ENCODE measurements at places on chromosomes 5 and 9.

DNA sequence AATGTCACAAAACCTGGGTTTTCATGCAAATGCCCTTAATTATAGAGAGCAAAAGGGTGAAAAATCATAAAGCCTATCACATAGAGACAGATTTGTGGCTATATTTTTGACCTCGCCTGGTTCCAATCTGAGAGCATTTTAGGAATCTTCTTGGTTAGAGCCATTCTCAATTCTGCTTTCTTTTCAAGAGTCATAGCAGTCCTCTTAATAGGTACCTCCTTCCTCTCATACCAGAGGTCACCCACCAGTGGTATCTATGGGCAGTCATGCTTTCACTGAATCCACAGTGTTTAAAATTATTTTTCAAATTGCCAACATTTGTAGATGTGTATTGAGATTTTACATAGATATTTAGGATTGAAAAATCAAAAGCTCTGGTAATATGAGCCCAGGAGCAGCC lies 215.5 kb downstream of the DAB2IP start:
- no peak for DNase-seq

DNA sequence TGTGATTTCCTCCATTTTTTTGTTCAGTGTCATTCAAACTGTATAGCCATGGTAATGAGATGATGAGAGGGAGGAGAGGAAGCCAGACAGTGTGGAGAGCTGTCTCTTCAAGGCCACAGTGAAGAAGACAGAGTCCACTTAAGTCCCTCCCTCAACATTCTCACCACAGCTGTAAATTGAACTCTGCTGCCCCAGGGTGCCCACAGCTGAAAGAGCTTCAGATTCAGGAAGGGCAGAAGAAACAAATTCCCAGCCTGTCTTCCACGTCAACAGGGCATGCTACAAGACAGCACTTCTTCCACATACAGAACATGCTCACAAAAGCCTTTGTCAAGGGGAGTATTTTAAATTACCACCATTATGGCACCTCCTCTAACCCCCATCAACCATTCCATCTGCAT lies 100.4 kb downstream of the KLHL3 start:
- DNase-seq = no peak

GRCh38 chr5:61311056-61311610 lies 20.9 kb upstream of the ZSWIM6 start:
- no peak for DNase-seq

DNA sequence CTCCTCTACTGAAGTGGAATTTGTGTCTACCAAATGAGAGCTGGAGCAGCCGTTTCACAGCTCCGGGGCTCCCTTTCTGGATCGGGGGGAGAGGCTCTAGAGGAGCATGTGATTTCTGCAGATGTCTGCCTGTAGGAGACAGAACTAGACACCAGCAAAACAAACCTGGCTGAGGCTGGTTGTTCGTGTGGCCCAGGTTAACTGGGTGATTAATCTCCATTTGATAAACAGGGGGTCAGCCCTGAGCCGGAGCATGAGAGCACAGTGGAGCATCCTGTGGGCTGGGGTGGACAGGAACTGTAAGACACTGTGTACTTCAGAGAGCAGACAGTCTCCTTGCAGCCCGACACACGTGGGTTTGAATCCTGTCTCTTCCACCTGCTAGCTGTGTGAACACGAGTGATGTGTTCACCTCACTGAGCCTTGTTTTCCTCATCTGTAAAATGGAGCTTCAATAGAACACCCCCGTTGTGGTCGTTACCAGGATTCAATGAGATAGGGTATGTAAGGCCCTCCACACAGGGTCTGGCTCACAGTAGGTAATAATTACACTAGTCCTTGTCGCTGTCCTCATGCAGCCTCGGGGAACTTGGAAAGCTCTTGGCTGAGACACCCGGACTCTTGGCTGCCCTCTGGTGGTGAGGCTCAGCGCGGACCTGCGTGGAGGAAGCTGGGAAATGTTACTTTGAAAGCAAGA lies 12.9 kb downstream of the CXCL14 start:
- peak; percentile 14 for DNase-seq

- no peak for DNase-seq
These were observed 18.3 kb upstream of the RNF180 start for GRCh38 chr5:64147379-64147778.

GRCh38 chr5:30106596-30106995 lies 1086.9 kb upstream of the CDH6 start:
- DNase-seq = no peak

- no peak for DNase-seq
These were observed 1938.7 kb upstream of the NUDT12 start for GRCh38 chr5:105501315-105501714.

DNA sequence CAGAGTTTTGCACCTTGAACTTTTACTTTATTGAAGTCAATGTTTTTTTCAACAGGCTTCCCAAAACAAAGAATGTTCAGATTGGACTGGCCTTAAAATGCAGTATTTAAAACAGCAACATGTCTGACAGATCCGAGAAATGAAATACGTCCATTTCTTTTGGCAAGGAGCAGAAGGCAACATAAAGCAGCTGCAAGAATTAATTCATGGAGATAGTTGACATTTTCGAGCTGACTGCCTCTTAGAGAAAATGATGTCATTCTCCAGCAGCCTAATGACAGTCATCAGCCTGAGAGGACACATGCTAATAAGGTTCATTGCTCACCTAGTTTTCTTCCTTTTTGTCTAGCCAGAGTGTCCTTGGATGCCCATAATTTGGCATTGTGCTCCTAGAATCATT lies 232.2 kb upstream of the SEMA6A start:
- DNase-seq = no peak

- DNase-seq = no peak
These were observed 367.1 kb upstream of the RIOK2 start for GRCh38 chr5:97550164-97550563.

DNA sequence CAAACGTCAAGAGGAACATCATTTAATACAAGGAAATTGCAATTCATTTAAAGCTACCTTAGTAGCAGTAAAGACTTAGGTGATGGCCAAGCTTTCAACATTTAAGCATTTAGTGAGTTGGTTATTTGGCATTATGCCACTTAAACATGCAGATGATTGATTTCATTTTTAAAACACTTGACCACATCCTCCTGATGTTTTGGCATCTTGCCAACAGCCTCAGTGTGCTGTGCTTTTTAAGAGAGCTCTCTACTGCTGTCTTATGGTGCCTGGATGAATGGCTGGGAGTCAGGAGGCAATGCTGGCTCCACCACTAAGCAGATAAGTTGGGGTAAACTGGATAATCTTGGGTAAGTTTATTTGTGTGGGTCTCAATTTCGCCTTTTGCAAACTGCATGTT lies 364.5 kb downstream of the MAN2A1 start:
- peak; percentile 88 for DNase-seq

DNA sequence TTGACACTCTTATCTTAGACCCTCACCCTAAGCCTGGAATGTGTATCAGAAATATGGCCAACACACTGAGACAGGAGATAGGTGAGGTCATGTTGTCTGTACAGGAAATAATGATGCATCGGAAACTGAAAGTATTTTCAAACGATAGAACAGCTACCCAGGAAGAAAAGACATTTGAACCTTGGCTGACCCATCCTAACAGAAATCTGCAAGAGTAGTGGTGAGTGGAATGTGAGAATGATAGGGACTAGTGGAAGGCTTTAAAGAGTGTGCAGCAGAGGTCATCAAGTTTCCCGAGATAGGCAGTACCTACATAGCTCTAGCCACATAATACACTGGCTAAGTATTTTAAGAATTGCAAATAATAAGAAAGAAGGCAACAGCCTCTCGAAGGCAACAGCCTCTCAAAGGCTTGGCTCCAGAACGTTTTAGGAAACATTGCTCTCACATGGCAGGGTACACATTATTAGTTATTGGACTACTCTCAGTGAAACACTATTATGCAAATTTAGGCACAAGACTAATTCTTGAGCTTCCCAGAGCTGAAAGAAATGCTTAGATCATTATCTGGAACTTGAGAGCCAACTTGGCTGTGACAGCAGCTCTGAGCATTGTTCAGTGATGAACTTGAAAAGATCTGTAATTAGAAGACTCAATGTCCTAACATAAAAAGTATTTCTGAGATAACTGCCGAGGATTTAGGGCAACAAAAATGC lies 133.1 kb upstream of the FBXL7 start:
- no peak for DNase-seq

DNA sequence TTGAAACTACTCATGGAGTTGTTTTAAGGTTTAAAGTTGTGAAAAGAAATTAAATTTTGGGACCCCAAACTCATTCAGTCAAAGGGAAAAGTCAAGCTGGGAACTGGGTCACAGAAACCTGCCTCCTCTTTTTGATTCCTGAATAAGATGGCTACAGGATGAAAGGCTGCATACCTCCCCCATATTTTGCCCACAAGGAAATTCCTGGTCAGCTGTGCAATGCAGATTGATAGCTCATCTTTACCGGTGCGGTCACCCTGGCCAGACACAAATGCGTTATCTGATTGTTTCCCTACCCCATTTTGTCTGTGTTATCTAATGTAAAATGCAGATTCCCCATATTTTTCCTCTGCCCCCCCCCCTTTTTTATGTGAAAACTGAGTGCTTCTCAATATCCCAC lies 1.3 kb downstream of the HAVCR2 start:
- DNase-seq = no peak

DNA sequence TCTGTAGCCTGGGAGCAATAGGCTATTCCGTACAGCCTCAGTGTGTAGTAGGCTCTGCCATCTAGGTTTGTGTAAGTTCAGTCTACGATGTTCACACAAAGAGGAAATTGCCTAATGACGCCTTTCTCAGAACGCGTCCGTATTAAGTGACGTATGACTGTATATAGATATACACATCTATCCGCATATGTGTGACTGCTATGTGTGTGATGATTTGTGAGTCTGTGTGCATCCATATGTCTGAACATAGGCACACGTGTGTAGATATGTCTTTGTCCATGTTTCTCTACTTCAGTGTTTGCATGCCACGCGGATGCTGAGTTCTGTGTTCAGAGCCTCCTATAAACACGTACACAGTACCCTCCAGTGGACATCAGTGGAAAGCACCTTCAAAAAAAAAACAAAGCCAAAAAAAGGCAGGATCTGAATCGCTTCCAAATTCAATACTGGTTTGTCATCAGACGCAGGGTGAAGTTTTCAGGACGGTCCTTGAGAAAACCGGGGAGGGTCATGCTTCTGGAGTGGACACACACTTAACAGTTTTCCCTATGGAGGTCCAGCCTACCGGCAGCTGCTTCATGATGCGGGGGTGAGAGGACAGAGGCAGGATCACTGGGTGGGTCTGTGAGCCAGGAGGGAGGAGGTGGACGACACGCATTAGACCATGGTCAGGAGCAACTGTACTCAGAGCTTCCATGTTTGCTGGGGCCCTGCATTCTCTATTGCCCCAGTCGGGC lies 29.5 kb upstream of the ALDH1B1 start:
- peak; percentile 14 for DNase-seq

GRCh38 chr9:33379666-33380389 lies 22.5 kb downstream of the AQP7 start:
- no peak for DNase-seq

DNA sequence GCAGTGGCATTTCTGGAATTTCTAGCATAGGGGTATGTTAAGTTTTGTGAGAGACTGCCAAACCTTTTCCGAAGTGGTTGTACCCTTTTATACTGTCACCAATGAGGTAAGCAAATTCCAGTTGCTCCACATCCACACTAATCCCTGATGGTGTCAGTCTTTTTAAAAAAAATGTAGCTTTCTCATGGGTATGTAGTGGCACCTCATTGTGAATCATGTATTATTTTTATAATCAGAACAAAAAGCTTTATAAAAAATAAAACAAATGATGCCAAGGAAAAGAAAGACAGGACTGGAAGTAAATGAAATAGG lies 93.4 kb upstream of the CLINT1 start:
- no peak for DNase-seq

DNA sequence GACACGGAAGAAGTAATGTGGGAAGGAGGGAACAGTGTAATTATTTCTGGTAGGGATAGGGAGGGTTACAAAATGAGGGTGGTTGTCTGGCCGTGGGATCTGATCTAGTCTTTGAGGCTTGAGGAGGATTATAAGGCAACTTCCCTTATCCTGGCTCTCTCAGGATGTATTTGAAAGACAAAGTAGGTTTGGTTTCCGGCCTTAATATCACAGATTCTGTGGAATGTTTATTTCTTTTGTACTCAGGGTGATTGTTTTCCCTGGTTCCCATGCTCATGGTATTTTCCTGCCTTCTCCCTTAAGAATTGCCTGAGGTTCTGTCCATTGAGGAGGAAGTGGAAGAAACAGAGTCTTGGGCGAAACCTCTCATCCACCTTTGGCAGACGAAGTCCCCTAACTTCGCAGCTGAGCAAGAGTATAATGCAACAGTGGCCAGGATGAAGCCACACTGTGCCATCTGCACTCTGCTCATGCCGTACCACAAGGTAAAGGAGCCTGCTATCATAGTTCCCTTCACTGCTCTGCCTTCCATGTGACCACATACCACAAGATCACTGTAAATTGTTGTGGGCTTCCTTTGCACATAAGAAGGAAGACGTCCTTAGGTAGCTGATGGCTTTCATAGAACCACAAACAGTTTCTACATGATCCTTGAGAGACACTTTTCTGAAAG lies 253.8 kb downstream of the KDM4C start:
- no peak for DNase-seq

All from NCI-H510A treated with DMSO at 0.1 percent for 48 hours (cell line).